Frontal cortex (tissue), 4 donors: ENCODE measurements at places on chromosomes 2 and 18. TPM values are rescaled to one million over a fixed set of nuclear protein-coding genes. Genes with fewer than 3 reads are reported as not detected.

DNA sequence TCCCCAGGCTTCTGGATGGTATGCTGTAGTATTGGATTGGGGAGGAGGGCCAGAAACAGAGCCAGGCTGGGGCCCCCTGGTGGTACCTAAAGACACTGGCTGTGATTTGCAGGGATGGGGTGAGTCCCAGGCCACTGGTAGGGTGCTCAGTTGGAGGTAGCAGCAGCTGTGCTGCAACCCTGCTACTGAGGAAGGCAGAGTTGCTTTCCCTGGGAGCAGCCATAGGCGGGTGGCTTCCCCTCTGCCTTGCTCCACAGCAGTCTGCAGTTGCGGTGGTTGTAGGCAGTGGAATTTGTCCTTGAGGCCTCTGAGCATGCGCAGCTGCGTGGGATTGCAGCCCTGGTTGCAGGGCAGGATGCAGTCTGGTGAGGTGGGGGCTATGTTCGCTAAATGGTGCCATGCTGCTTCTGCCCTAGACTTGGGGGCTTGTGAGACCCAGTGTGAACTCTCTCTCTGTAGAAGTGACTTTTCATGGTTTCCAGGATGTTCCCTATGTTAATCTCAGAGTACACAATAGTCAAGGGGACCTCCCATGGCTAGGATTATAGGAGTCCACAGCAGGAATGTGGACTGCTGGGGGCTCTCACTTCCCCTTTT is 443.5 kb downstream of the XIRP2 start:
- no peak for DNase-seq

GRCh38 chr18:24321071-24321470 is 76.6 kb downstream of the OSBPL1A start:
- DNase-seq: no peak

GRCh38 chr2:127181851-127182250 is 38.2 kb downstream of the CYP27C1 start:
- DNase-seq: no peak

DNA sequence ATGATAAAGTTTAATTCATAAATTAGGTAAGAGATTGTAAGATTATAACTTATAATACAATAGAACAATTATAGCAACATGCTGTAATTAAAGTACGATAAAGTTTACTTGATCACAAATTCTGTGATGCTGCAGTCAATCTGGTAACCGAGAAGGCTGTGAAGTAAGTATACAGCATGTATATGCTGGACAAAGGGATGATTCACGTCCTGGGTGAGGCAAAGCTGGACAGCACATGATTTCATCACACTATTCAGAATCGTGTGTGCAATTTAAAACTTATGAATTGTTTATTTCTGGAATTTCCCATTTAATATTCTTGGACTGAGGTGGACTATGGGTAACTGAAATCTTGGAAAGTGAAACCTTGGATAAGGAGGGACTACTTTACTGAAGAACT is 522.2 kb upstream of the CNTNAP5 start:
- no peak for DNase-seq

KLHL14 gene
- 53.0 TPM for total RNA-seq

ERBB4 gene
- 75.0 TPM for total RNA-seq

GRCh38 chr2:105872142-105872728 is 127.5 kb downstream of the NCK2 start:
- DNase-seq: no peak

DNA sequence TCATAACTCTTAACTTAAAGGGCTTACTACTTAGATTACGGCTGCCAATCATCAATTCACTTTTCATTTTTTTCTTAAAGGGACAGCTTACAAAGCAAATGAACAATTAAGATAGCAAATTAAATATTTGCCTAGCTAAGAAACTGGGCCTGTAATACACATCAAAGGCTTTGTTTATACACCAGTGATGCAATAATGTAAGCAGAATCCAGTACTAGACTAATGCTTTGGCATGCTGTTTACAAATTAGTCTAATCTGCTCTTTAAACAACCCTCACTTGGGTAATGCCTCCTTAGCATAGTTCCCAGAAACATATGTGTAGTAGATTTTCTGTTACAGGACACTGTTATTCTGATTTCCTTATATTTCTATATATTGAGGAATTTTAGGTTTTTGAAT is 105.8 kb downstream of the ARHGAP28 start:
- DNase-seq: no peak

GRCh38 chr2:171402906-171403580 is 30.7 kb downstream of the METTL8 start:
- no peak for DNase-seq

DNA sequence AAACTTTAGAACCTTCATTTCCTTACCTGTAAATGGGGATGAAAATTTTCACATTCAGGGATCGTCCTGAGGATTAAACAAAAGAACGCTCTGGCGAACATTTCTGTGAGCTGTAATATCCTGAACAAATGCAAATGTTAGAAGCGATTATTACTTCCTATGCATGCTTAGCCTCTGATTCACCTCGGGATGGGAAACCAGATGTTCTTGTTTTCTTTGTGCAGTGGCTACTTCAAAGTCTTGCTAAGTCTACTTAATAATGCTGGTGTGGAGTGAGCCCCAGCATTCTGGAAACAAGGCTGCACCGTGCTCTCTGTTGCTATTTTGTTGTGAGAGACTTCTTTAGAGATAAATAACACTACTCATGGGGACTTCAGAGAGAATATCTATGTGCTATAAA is 119.1 kb upstream of the PELI1 start:
- DNase-seq: no peak

GRCh38 chr2:119085613-119086012 is 72.9 kb downstream of the C1QL2 start:
- DNase-seq: no peak

- no peak for DNase-seq
These were observed 13.2 kb upstream of the TANK start for GRCh38 chr2:161146996-161147395.

POTEI gene
- under 0.01 TPM for total RNA-seq

DNA sequence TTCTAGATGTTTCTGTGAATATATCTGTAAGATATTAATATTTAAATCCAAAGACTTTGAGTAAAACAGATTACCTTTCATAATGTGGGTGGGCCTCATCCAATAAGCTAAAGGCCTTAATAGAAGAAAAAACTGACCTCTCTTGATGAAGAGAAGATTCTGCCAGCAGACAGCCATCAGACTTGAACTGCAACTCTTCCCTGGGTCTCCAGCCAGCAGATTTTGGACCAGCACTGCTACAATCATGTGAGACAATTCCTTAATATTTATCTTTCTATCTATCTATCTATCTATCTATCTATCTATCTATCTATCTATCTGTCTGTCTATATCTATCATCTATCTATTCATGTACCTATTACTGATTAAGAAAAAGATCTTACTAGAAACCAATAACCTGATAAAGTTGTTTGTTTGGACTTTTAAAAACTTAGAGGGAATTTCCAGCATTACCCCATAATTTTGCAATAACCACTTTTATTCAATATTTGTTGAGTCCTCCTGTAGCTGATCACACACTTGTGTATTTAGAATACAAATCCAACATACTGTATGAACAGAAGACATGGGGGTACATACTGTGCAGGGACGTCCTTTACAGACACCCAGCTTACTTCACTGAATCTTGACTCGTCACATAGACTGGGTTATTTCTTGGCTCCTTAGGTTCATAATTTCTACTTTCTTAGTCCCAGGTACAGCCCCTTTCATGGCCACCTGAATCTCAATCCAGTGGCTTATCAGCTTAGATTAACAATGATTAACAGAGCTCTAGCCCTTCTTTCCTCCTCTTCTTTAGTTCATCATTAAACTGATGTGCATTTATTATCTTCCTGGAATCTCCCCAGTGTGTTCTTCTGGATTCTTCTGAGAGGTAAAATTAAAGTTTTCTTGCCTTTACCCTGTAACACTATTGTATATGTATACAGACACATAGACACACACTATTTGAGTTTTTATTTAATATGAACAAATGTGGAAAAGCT is 27.2 kb upstream of the STAT4 start:
- DNase-seq: no peak

DNA sequence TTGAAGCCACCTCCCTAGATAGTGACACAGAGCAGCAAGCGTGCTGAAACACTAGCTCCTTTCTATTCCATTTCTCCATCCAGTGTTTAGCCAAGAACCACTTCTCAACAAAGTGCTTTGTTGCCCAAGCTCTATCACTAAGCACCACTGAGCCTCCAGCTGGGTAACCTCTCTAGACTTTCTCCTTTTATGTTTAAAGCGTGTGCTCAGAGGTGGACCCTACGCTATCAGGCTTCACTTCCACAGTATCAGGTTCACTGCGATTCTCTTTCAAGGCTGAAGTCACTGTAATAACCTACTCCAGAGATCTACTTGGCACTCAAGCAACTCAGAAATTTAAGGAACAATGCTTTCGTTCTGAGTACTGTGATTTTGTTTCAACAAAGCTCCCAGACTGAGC is 197.9 kb downstream of the LNPK start:
- DNase-seq: no peak

DNA sequence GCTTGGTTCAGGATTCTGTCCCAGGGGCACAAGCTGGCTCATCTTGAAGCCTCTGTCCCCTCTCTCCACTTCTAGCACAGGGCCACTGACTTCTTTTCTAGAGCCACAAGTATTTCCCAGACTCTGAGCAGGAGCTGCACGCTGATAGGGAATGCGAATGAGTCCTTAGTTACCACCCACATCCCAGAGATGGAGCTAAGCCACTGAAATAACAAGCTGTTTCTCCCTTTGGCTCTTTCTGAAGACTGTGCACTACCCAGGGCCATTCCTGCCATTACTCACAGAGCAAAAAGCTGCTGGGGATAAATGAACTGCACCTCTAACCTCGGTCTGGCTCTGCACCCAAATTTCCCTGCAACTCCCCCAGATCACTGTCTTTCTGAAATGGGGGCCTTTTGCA is 70.6 kb downstream of the TSN start:
- DNase-seq: no peak

ZDBF2 gene
- 31.4 TPM for total RNA-seq

TMEM247 gene
- not detected for total RNA-seq

GRCh38 chr2:199946836-199947235 is 8.5 kb downstream of the TYW5 start:
- DNase-seq: no peak

DNA sequence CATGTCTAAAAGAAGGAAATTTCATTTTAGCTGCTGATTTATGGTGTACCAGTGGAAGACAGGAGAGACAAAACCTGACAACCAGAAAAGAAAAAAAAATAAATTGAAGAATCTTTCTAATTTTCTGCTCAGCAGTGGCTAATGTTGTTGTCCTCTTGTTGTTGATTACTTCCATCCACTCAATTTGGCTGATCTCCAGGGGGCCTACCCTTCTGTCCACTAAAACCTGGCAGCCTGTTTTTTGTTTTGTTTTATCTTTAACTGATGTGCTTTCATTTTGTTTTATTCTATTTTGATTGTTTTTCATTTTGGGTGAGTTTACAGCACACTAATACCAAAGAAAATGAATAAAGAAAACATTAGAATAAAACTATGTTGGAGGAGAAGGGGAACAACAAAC is 27.4 kb downstream of the TFPI start:
- DNase-seq: no peak

GLB1L gene
- 4.9 TPM for total RNA-seq

DNA sequence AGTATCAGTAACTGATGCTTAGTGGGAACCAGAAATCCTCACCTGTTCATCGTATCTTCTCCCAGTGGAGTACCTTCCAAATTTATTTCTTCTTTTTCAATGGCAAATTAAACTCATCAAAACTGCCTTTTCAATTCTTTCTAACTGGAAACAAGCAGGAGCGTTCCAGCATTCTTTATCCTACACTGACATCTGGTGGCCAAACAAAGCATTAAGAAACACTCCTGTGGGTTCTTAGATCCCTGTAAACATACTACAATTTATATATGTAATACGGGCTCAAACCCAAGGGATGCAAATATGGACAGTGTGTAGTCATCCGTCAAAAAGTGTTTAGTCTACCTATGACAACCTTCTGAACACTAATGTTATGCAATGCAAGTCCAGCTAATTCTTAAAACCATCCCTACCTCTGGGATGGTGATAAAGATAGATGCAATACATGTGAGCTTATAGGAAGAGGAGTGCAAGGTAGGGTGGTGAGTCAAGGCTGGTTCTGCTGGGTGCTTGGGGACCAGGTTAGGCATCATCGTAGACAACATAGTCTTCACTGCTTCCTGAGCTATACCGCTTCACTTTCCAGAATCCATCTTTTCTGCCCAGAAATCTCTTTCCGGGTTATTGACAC is 375.0 kb downstream of the CTNNA2 start:
- DNase-seq: peak; percentile 29

MYO3B gene
- total RNA-seq: 0.41 TPM

DNA sequence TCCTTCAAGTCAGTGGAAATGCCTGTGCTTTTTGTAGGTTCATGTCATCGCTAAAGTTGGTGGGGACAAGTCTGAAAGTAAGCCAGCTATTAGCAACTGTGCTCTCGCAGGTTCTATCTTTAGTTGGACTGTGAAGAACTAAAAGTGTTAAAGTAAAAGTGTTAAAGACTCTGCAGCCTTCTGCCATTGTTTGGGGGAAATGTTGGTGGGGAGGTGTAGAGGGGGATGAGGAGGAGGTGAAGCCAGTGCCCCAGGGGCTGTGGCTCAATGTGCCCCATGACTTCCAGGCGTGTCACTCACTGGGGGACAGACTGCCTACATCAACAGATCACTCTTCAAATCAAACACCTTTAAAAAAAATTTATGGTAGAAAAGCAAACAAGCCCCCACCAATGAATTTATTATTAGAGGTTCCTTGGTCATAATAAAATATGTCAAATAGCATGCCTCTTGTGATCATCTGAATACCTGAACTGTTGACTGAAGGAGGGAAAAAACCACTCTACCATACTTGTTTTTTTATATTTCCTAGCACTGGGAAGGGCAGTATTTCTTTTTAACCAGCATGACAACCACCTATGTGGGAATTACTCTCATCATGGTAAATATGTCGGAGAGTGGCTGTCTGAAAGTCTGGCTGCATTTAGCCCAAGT is 19.3 kb downstream of the TGFA start:
- DNase-seq: no peak

PPP1R1C gene
- under 0.01 TPM for total RNA-seq

- DNase-seq: no peak
These were observed 94.8 kb upstream of the TPO start for GRCh38 chr2:1318366-1319009.

TXNDC9 gene
- 51.8 TPM for total RNA-seq

DNA sequence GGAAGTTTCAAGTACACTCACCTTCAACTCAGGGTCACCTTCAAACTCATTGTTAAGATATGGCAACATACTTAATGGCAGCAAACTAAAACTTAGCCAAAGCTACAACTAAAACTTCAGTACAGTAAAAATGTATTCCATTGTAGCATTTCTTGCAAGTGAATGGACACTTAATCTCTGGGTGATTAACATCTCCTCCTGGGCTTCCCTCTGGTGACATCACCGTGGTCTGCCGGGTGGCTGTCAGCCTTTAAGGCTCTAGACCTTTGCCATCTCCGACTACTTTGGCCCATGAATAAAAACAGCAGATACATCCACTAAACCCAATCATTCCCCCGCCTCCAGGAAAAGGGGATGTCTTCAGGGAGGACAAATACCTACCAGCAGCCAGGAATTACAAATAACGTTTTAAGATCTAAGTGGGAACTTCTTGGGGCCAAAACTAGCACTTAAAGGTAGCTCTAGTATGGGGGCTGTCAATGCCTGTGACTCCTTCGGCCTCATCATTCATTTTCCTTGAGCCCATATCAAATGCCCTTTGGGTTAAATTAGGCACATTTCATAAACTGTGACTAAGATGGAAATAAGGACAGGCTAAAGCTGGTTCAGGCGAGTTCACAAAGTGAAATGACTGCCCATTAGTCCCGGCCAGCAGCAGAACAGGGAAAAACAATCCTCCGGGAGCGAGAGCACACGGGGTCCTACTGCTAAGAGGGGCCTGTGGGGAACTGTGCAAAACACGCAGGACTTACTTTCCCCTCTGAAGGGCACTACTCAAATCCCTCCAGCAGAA is 1.1 kb downstream of the TFCP2L1 start:
- no peak for DNase-seq
